ENCODE measurements at places on chromosomes 3 and 15.

GRCh38 chr3:46406788-46407611 lies at the start of the genes CCR5AS and CCRL2:
TSS of gene CCR5AS (minus strand) at chr3:46407066.
TSS of gene CCRL2 (plus strand) at chr3:46407259. CDS start at chr3:46408080, 821 bp downstream.
- no peak for DNase-seq

- DNase-seq = no peak
Measured at GRCh38 chr3:172938788-172939187, 188.3 kb downstream of the ECT2 start.

DNA sequence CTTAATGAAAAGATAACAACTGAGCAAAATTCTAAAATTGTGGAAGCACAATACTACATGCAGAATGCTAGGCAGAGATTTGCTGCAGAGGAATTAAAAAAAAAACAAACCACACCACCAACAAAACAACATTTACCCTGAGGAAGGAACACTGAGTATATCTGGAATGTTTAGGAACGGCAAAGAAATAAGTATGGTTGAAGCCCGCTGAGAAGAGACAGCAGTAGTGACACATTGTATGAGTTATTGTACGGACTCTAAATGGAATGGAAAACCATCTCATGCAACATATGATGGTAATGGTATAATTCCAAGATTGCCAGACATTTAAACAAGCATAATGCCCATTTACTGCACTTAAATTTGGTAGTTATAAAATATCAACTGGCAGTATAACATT lies 568.2 kb upstream of the CCDC54 start:
- no peak for DNase-seq

DNA sequence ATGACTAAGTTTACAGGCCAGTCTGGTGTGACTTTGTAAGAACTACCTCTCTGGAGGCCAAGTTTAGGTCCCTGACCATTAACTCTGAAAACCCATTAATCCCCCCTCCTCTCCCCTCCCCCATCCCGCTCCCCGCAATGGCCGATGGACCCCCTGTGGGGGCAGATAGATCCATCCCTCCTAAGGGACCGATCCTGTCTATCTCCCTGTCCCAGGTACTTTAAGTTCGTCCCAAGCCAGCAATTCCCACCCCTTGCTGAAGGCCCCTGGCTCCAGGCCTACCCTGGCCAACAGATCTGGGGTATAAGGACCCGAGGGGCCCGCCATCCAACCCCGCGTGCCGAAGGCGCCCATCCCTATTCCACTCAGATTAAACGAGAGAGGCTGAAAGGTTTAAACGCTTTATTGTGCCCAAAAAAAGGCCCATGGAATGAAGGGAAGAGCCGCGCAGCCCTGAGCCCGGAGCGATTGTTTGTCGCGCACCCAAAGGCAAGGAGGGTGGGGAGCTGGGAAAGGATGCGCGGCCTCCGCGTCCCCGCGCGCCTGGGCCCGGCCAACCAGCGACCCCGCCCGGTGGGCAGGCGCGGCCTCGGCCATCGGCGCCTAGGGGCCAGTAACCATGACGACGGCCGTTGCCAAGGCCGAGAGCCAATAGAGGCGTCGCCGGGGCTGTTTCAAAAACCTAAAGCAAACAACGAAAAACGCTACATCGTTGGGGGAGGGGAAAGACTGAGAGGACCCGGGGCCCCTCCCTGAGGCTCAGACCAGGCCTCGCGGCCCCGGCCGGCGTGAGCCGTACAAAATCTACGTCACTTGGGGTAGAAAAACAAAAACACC lies 35.9 kb downstream of the HMCES start:
- DNase-seq = peak; percentile 74

- no peak for DNase-seq
Measured at GRCh38 chr3:149474250-149474817, at the start of gene TM4SF4. TSS of gene TM4SF4 (plus strand) at chr3:149474697. CDS start at chr3:149474878, 181 bp downstream.

DNA sequence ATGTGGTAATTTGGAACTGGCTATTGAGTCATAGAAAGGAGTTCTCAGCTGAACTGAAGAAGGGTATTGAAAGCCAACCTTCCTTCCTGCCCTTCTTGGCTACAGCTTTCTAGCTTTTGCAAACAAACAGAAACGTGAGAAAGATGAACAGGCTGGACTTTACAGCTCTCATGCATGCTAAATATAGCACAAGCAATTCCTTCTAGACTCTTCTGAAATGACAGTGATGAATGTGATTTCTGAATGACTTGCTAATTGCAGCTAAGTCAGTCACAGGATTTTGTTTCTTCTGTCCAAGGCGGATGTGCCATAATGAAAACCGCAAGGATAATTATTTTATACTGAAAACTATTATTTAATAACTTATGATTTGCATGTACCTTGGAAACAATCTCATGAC lies 36.3 kb downstream of the BCHE start:
- DNase-seq = no peak

GRCh38 chr3:178084938-178085816 lies 451.1 kb upstream of the KCNMB2 start:
- DNase-seq = peak; percentile 24

GRCh38 chr3:64190517-64191515 lies 34.5 kb downstream of the PRICKLE2 start:
- no peak for DNase-seq

- DNase-seq = no peak
Measured at GRCh38 chr3:39960515-39961191, 151.2 kb downstream of the MYRIP start.

DNA sequence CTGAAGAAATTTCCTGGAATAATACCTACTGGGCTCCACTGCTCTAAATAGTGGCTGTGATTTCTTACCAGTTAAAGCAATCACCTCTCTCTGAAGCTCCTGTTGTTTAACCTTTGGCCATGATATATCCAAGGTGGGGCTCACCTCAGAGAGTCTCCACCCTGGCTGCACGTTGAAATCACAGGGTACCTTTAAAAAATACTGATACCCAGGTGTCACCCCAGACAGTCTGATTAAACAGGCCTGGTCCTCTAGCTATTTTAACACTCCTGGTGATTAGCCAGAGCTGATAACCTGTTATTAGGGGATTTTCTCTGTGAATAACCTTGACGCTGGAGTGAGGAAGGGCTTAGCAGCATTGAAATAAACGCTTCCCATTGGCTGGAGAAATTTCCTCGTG lies 22.3 kb upstream of the ZBTB38 start:
- DNase-seq = no peak

DNA sequence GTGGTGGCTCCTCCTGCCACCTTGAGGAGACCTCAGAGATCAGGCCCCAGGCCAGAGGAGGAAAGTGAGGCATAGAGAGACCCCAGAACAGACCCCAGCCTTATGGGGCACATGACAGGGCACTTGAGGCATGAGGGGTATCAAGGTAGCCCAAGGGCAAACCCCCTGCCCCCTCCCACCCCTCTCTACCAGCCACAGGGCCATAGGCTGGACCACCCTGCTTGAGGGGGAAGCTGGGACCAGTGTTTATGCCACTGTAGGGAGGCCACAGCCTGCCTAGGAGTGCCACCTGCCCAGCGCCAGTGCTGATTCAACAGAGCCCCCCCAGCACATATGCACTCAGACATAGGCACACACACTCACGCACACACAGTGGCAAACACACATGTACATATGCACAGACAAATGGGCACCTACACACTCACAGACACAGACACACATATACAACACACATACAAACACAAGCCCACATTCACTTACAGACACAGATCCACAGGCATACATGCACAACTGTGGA lies 10.3 kb downstream of the MYL3 start:
- no peak for DNase-seq

DNA sequence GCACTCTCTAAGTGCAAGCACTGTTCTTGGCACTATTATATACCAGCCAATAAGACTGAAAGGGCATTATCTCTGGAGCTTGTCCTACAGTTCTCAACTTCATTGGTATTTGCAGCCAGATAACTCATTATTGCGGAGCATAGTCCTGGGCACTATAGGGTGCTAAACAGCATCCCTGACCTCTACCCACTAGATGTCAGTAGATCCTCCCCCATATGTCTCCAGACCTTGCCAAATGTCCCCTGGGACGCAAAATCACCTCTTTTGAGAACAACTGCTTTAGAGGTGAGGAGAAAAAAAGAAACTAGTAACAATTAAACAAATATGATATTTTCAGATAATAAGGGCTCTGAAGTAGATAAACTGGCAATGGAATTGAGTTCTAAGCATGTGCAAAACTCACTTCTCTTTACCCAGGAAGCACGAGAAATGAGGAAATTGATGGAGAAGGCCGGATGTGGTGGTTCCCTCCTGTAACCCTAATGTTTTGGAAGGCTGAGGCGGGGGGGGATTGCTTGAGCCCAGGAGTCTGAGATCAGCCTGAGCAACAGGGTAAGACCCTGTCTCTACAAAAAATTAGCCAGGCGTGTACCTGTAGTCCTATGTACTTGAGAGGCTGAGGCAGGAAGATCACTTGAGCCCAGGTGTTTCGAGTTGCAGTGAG lies 61.4 kb downstream of the FRMD4B start:
- DNase-seq = no peak

GRCh38 chr3:129855832-129856419 lies 37.6 kb downstream of the TMCC1 start:
- DNase-seq = no peak

DNA sequence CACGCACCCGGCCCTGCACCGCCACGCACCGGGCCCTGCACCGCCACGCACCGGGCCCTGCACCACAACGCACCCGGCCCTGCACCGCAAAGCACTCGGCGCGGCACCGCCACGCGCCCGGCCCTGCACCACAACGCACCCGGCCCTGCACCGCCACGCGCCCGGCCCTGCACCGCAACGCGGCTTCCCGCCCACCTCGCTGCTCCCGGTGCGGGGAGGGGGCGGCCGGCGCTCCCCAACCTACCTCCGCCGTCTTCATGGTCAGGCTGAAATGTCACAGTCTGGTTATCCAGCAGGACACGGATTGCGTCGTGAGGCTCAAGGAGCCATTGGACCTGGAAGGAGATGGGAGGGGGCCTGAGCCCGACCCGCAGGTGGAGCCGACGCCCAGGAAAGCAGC lies 41.8 kb downstream of the MUC20 start:
- no peak for DNase-seq

- DNase-seq = no peak
Measured at GRCh38 chr3:170751083-170751898, 118.7 kb downstream of the RPL22L1 start.

DNA sequence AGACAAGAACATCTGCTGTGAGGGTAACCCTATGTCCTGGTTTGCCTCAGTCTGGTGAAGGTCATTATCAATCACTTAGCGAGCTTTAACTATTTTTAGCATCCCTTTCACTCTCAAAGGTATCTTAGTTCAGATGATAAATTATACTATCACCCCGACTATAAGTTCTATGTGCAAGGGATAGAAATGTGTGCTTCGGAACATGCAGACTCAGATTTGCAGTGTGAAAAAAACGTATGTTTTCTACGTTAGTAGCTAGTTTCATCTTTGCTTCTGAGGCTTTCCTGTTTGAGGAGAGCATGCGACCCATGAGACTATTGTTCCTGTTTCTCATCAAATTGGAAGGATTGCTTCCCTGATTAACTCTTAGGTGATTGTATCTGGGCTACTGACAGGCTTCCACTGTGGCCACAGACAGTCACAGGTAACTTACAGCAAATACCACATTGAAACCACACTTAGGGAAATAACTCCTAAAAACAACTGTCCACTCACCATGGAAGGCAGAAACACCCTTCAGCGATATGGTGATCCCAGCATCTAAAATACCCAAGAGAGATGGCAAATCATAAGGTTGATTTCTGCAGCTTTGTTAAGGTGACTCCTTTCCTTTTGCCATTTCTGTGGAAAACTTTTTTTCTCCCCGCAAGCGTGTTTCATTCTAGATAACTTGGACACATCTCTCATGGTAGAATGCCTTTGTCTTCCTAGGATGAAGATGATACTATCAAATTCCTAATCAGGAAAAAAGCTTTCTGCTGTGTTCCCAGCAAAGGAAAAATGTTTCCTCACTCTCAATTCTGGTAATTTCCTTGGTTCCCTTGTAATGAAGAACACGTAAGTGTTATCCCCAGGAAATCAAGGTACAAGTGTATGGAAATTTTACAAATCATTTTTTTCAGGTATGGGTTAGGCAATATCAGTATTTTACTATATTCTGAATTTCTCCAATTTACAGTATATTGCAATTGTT lies 5.2 kb downstream of the GCSAM start:
- no peak for DNase-seq

DNA sequence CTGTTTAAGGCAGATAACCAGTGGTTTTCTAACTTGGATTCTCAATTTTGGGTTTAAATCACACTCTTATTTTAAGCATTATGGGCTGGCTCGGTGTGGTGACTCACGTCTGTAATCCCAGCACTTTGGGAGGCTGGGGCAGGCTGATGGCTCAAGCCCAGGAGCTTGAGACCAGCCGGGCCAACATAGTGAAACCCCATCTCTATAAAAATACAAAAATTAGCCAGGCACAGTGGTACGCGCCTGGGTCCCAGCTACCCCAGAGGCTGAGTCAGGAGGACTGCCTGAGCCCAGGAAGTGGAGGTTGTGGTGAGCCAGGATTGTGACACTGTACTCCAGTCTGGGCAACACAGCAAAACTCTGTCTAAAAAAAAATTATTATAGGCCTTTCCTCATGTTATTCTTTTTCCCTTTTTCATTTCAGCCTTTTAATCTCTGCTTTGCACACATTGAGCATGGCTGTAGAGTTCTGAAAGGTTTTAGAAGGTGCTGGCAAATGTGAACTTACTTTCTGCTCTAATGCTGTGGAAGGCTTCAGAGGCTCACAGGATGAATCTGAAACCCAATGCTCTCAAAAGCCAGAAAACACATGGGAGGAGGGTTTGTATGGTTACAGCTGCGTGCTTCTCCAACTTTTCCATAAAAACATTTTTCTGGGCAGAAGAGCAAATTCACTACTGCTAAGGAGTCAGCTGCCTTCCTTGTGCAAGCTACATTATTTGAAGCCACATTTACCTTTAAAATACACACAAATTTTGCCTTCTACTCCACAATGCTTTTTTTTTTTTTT lies 32.5 kb downstream of the CHAC1 start:
- no peak for DNase-seq

GRCh38 chr3:189637750-189638149 lies 6.6 kb downstream of the TP63 start:
- no peak for DNase-seq

- DNase-seq = peak; percentile 25
Measured at GRCh38 chr3:29280404-29281093, at the start of gene RBMS3. TSS of gene RBMS3 (plus strand) at chr3:29281071.

DNA sequence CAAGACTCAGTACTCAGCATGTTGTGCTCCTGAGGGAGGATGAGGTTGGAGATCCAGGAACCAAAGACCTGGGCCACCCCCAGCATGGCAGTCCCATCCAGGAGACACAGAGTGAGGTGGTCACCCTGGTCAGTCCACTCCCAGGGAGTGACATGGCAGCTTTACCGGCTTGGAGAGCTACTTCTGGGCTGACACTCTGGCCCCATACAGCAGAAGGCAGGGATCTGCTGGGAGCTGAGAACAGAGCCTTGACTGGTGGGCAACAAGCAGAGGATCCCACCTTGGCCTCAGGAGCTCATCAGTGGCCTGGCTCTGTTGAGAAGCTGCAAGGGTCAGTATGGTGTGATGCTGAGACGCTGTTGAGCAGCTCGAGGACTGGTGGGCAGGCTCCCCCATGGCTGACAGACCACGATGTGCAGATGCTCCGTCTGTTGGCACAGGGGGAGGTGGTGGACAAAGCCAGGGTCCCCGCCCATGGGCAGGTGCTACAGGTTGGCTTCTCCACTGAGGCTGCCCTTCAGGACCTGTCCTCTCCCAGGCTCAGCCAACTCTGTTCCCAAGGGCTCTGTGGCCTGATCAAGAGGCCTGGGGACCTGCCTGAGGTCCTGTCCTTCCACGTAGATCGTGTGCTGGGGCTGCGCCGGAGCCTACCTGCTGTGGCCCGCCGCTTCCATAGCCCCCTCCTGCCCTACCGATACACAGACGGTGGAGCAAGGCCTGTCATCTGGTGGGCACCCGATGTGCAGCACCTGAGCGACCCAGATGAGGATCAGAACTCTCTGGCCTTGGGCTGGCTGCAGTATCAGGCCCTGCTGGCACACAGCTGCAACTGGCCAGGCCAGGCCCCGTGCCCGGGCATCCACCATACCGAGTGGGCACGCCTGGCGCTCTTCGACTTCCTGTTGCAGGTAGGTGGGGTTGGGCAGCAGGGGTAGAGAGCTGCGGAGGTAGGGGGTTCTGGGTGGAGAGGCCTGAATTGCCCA lies 53.8 kb downstream of the GASK1A start:
- DNase-seq = no peak

Data from progenitor cell of endocrine pancreas (in vitro differentiated cells).